ENCODE measurements at places on chromosomes 13 and 19.
A peak's percentile ranks its signal among the peaks of the same experiment; 100 is the strongest.

GRCh38 chr13:40136896-40137295 lies 481.4 kb downstream of the COG6 start:
- no peak for DNase-seq

DNA sequence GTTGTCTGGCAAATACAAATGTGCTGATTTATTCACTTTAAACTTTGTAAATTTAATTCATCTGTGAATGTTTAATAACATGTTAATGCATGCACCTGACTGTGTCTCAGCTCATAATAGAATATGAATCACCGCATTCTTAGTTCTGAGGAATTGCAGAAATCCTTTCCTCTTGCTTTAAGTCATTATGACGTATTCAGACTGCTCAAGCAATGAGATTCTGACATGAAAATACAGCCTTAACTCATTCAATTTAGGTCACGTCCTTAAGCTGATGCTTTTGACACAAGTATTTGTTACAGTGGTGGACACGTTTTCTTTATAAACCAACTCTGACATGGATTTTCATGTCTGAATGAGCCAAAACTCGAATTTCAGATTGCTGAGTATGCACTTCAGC lies 541.0 kb upstream of the KLF12 start:
- peak; percentile 39 for DNase-seq

GRCh38 chr19:18932216-18932841 lies 8.7 kb downstream of the HOMER3 start:
- no peak for DNase-seq

- DNase-seq, result no peak
Measured at GRCh38 chr19:18440415-18440877, 2.5 kb upstream of the ISYNA1 start.

GRCh38 chr13:29548722-29549121 lies 46.8 kb downstream of the SLC7A1 start:
- no peak for DNase-seq

DNA sequence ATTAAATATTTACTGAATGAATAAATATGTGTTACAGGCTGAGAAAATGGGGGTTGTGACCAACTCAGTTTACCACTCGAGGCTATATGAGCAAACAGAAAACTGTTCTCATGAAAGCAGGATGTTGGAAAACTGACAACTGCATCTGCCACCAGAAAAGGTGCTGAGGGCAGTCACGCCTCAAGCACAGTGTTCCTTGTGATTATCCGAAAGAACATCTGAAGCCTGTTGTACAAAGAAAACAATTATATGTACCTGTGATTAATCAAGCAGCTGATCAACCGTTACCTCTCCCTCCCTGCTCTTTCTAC lies 6.2 kb upstream of the KLK13 start:
- no peak for DNase-seq

GRCh38 chr19:16373079-16373478 lies 48.5 kb downstream of the KLF2 start:
- no peak for DNase-seq

DNA sequence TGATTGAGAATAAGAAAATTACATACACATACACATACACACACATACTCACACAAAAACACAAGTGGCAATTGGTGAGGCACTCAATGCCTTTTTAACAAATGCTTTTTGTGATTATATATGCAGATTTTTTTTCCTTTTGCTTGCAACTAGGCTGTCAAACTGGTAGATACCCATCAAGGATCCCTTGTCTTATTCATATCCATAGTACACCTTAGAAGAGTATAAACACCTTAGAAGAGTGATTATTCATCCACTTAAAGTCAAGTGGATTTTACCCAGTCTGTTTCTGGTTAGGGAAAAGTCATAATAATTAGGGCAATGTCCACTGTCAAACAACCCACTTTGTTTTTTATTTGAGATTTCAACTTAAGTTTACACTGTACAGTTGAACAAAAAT lies 1773.4 kb upstream of the MIR17HG start:
- DNase-seq, result no peak

DNA sequence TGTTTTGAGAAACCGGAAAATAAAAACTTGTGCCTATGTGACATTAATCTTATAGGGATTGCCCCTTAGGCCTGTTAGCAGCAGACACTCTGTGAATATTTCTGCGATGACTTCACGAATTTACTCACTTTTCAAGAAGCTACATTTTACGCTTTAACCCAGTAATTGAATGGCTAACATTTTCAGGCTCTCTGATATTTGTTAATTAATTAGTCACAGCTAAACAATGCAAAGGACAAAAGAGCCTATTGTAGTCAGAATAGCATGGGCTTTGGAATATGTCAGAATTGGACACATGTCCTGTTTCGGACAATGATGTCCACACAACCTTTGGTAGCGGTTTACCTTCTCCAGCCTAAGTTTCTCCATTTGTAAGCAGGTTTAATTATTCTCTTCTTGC lies 506.6 kb downstream of the EFNB2 start:
- no peak for DNase-seq

Measured in kidney capillary endothelial cell (primary cell).